Cardiac fibroblast (primary cell): ENCODE measurements at places on chromosomes 11 and 22.

DNA sequence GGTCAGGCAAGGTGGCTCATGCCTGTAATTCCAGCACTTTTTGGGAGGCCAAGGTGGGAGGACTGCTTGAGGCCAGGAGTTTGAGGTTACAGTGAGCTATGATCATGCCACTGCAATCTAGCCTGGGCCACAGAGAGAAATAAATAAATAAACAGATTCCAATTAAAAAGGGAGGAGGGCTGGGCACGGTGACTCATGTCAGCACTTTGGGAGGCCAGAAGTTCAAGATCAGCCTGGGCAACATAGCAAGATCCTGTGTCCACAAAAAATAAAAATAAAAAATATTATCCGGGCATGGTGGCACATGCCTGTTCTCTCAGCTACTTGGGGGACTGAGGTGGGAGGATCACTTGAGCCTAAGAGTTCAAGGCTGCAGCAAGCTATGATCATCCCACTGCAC is 7.5 kb downstream of the CYB561A3 start:
- DNase-seq, result no peak

GRCh38 chr11:76667271-76667818 is 3.2 kb downstream of the LRRC32 start:
- DNase-seq, result no peak

GRCh38 chr22:41831383-41831782 is 1.5 kb upstream of the SREBF2 start:
- peak; percentile 60 for DNase-seq

DNA sequence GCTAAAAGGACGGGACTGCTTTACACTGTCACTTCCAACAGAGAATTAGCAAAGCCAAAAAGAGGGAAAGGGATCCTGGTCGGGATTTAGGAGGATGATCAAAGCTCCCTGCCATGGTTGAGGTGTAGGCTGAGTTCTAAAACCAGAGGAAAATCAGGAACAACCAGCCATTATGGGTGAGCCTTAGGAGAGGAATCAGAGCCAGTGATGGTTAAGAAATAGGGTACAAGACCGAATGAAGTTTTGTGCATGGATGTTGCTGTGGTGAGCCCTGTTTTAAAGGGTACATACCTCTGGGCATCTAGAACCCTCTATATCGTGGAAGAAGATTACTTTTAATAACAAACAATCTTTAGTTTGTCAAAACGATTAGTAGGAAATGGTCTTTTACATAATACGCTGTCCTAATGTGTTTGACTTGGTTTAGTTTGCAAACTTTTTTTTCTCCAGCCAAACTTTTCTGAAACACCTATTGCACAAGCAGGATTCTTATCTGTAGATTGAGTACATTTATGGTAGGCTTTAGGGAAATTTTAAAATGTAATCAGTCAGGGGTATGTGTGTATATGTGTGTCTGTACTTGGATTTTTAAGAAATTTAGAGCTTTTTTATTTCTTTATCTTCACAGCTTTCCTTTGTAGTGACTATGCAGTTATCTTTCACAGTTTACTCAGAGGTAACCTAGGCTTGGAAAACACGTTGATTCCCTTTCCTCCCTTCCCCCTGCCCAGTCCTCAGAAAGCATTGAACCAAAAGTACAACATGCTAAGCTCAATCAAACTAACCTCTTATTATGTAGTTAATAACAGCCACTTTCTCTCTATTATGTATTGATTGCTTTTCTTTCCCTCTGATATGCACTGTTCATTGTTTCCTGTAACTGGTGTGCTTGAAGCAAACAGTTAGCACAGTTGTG is 26.8 kb downstream of the TRIM44 start:
- peak; percentile 12 for DNase-seq

- no peak for DNase-seq
These were observed 426.4 kb downstream of the SHANK2 start for GRCh38 chr11:70825893-70826540.

- peak; percentile 99 for DNase-seq
These were observed 269.9 kb upstream of the SORL1-AS1 start for GRCh38 chr11:121722431-121723245.

DNA sequence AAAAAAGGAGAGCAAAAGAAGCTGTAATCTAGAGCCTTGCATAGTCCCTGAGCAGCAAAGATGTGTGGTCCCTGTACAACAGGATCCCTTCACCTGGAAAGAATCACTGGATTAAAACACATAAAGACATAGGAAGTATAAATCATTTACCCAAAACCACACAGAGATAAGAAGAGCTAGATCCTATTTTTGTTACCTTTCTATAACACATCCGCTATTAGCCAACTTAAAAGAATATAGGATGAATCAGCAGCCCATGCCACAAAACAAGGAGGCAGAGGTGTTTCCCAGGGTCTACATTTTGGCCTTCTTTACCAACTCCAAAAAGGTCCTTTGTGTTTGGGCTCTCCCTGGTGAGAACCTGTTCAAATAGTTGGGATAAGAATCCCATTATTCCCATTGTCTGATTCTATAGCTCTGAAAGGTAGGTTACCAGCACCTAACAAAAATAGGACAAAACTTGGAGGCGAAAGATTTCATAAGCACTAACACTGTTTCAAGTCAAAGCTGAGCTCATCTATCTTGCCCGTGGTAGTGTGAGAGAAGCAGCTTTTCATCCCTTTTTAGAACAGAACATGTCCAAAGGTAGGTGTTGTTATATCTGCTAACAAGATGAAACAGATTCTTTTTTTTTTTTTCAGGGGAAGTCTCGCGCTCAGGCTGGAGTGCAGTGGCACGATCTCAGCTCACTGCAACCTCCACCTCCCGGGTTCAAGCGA is 26.8 kb downstream of the PAK1 start:
- DNase-seq, result no peak

DNA sequence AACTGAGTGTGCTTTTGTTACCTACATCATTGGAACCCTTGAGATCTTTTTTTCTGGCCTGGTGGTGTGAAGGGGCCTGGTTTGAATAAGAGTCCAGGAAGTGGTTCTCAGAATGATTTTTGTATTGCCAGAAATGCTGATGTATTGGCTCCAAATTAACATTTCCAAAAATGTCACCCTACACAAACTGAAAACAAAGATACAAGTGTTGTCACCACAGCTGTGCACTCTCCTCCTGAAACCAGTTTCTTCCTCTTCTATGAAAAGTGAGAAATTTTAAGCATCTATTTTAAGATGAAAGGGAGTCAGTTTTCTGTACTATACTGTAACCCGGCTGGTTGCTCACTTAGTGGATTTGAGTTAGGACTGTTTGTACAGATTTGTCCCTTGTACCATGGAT is 218.8 kb downstream of the PGR start:
- no peak for DNase-seq

- peak; percentile 64 for DNase-seq
These were observed 49.5 kb downstream of the IGF2 start for GRCh38 chr11:2089536-2090165.
